ACHN (cell line): ENCODE measurements at places on chromosomes 7 and 10.

GRCh38 chr7:4182605-4183300 is 499.3 kb upstream of the FOXK1 start:
- DNase-seq: no peak

DNA sequence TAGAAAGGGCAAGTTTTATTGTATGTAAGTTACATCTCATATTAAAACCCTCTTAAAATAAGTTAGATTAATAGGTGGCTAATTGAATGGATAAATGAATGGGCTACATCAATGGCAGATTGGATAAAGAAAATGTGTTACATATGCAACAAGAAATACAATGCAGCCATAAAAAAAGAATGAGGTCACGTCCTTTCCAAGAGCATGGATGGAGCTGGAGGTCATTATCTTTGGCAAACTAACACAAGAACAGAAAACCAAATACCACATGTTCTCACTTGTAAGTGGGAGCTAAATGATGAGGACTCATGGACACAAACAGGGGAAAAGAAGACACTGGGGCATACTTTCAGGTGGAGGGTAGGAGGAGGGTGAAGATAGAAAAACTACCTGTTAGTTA is 182.2 kb upstream of the GNAI1 start:
- DNase-seq: no peak

GRCh38 chr7:127953423-127954356 is 77.5 kb downstream of the LRRC4 start:
- no peak for DNase-seq

DNA sequence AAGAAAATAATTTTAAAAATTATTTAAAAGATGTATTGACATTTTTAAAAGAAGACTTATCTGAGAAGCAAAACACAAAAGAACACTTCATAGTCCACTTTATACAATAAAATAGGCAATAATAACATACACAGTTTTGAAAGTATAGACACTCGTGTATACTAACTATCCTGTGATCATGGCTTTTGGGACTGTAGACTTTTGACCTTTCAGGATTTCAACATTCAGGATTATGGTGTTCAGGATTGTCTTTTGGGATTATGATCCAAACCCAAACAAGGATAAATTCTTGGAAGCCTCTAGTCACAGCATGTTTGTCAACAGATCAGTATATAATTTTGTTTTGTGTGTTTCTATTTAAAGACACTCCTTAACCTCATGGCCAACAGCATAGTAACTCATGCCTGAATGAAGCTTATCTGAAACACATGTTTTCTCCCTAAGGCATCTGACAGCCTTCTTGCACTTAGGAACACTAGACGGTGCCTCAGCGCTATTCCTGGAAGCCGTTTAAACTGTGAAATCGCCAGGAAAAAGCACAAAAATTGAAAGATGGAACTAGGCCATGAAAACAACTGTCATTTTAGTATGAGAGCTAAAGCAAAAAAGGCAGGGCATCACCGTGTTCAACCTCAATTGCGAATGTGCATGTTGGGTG is 29.9 kb downstream of the GSAP start:
- no peak for DNase-seq

GRCh38 chr7:134831862-134832261 is 52.4 kb downstream of the CALD1 start:
- DNase-seq: no peak

DNA sequence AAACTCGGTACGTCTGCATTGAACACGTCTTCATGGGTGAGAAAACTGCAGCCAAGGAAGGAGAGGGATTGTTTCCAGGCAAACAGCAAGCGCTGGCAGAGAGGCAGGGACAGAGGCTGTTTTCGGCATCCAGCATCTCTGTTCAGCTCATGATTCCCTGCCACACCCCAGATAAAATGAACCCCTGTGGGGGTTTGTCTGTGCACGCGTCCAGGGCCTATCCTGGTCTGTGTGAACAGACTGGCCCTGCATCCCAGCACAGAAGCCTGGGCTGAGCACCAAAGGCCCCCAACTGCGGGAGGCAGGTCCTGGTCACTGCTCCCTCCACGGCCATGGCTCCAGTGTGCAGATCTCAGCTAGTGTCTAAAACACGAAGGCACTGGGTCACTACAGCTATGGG is 83.3 kb upstream of the FAM20C start:
- DNase-seq: no peak

DNA sequence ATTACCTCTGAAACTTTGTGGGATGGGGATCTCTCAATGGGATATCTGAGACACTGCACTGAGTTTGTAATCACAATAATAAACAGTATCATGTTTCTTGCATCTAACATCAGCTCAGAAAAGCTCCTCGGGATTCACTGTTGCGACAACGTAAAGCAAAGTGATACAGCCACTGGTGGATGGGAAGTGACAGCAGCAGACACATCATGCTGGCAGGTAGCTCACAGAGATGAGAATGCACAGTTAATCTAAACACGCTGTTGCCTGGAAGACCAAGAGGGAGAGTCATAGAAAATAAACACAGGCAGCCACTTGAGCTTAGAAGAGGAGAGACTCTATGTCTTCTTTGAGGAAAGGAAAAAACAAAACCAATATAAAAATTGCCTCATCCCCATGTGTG is 513.8 kb downstream of the MAGI2 start:
- DNase-seq: no peak

GRCh38 chr10:132307823-132308586 is at the start of gene STK32C:
TSS of gene STK32C (minus strand) at chr10:132307950. CDS start at chr10:132307833, 117 bp downstream.
- peak; percentile 88 for DNase-seq

DNA sequence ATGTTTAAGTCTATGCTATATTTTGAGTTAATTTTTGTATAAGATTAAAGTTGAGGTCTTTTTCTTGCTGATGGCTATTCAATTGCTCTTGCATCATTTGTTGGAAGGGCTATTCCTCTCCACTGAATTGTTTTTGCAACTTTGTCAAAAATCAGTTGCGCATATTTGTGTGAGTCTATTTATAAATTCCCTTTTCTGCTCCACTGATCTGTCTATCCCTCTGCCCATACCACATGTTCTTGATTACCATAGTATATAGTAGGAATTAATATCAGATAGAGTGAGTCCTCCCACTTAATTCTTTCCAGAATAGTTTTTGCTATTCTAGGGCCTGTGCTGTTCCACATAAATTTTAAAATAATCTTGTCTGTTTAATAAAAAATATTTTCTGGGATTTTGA is 152.4 kb upstream of the ADCY1 start:
- DNase-seq: no peak

GRCh38 chr10:12961416-12962205 is 39.9 kb downstream of the CCDC3 start:
- no peak for DNase-seq
